ENCODE measurements at places on chromosomes 11 and 22.
A peak's percentile ranks its signal among the peaks of the same experiment; 100 is the strongest.

DNA sequence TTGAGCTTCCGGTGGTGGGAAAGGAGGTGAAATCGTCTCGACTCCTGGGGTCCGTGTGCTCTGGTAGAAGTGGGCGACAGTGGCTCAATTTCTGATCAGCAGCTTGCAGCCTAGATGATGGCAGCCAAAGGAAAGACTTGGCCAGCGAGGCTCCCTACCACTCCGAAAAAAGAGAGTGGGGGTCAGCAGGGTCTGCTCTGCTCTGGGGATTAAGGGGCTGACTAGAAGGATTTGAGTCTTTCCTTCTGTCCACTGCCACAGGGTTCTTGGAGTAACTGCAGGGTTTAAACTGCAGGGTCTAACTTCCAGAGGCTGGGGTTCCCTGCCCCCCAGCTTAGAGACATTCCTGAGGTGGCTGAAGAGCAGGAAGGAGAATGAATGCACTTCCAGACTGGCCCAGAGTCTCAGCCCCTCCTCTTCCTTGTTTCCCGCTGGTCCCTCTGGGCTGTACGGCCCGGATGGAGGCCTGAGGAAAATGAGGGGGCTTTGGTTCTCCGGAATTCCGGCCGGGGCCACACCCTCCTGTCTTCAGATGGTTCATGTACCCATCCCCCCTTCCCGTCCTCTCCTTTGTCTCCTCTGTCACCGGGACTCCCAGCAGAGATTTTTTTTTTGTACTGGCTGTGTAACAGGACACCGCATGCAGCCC is 907 bp downstream of the SERPINH1 start:
- peak; percentile 67 for DNase-seq

DNA sequence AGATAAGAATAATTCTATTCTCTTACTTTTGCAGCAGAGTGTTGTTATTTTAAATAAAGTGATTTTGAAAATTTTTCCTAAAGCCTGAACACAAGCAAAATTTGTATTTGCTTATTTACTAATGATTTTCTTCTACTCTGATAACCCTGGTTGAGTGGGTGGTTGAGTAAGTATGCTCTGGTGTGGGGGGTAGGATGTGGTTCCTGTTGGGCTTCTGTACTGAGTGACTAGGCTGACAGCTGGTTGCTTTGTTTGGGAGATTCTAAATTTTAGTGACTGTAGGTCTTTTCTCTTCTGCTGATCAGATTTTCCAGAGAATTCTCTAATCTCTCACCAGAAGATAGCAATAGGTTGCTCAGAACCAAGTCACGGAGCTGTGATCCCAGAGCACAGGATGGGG is 61.6 kb downstream of the METTL15 start:
- DNase-seq, result peak; percentile 28

DNA sequence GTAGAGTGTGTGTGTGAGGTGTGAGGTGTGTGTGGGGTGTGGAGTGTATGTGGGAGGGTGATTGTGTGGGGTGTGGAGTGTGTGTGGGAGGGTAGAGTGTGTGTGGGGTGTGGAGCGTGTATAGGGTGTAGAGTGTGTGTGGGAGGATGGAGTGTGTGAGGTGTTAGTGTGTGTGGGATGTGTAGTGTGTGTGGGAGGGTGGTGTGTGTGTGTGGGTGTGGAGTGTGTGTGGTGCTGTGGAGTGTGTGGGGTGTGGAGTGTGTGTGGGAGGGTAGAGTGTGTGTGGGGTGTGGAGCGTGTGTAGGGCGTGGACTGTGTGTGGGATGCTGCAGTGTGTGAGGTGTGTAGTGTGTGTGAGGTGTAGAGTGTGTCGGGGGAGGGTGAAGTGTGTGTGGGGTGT is 356.1 kb downstream of the CADM1 start:
- DNase-seq, result no peak

- no peak for DNase-seq
Measured at GRCh38 chr11:27596388-27596787, 89.8 kb upstream of the LIN7C start.

- DNase-seq, result peak; percentile 3
Measured at GRCh38 chr11:87405843-87406242, 368.1 kb downstream of the TMEM135 start.

- peak; percentile 76 for DNase-seq
Measured at GRCh38 chr11:9757809-9758636, 94.1 kb downstream of the SWAP70 start.

GRCh38 chr11:128374026-128374425 is 213.3 kb downstream of the ETS1 start:
- DNase-seq, result no peak

DNA sequence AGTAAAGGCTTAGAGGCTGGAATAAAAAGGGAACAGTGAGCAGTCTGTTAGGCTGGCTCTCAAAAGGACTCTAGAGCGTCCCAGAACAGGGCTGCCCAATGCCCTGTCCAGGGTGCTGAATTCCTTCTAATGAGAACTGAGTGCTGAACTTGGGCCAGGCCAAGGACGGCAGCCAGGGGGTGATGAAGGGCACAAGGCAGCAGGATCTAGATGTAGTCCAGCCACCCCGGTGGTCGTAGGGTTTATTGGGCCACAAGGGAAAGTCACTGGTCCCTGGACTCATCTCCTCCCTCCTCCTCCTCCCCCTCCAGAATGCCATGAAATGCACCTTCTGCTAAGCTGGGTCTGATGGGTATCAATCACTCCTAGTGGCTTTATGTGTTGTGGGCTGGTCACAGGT is 19.2 kb downstream of the NPTXR start:
- peak; percentile 62 for DNase-seq

All from AG10803 (cell line).